ENCODE measurements at places on chromosomes 6 and 20. TPM values are rescaled to one million over a fixed set of nuclear protein-coding genes. Genes with fewer than 3 reads are reported as not detected.

DNA sequence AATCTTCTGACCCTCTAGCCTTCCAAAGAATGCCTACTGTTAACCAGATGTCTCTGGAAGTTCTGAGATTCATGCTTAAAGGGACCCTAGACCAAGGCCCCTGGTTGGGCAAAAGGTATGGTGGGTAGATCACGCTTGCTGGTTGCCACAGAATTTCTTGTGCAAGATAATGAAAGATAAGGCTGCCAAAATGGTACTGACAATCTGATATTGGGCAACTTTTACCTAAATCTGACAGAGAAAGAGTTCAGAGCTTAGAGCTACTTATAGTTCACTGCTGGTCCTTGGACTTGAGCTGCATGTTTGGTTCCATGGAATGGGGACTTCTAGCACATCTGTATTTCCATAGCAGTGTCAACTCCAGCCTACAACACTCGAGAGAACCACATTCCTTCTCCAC is 12.0 kb downstream of the DEFB114 start:
- DNase-seq, result no peak

- no peak for DNase-seq
Measured at GRCh38 chr6:24603241-24603640, 42.8 kb downstream of the KIAA0319 start.

ERVFRD-1 gene
- 0.05 TPM for total RNA-seq

- no peak for DNase-seq
Measured at GRCh38 chr20:47031004-47031403, 136.4 kb downstream of the EYA2 start.
